ENCODE measurements at places on chromosomes 12 and 14.
A peak's percentile ranks its signal among the peaks of the same experiment; 100 is the strongest.

GRCh38 chr12:40225984-40226602 lies 1.3 kb downstream of the LRRK2 start:
- DNase-seq, result no peak

GRCh38 chr12:53828598-53828997 lies 76.8 kb upstream of the CISTR start:
- no peak for DNase-seq

DNA sequence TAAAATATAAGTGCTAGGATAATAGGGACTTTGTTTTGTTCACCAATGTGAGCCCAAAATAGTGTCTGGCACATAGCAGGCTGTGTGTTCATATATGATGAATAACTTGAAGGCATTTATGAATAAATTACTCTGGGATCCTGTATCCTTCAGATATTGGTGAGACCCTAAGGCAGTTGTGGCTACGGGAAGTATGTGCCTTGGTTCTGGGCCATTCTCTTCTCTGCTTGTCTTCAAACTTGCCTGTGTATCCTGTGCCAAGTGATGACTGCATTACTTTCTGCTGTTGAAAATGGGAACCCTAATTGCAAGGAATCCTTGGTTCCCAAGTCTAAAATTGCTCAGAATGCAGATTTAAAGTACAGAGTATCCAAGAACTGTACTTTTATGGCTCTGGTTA lies 67.6 kb upstream of the KTN1 start:
- DNase-seq, result no peak

DNA sequence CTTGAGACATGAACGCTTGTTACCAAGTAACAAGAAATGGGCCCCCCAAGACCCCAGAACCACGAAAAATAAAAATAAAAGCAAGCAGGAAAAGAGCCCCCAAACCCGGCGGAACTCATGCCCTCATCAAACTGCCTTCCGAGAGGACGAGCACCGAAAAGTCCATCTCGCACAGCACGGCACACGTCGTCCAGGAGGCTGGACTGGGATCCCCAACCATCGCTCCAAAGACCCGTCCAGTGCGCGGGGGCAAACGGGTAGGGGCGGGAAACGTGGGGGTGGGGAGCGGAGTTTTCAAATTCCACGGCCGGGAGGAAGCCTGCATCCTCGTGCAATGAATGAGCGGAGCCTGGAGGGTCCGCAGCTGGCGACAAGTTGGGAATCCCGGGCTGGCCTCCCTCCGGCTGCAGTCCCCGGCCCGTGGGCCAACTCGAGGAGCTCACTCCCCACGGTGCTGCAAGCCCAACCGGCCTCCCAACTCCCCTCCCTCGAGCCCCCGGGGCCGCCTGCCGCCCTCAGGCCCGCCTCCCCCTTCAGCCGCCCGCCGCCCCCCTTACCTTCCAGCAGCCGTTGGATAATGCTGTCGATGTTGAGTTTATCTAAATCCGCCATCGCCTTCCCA lies 484 bp downstream of the PPP1CC start:
- no peak for DNase-seq

- DNase-seq, result no peak
These were observed 99.2 kb upstream of the RTL1 start for GRCh38 chr14:101002738-101003137.

DNA sequence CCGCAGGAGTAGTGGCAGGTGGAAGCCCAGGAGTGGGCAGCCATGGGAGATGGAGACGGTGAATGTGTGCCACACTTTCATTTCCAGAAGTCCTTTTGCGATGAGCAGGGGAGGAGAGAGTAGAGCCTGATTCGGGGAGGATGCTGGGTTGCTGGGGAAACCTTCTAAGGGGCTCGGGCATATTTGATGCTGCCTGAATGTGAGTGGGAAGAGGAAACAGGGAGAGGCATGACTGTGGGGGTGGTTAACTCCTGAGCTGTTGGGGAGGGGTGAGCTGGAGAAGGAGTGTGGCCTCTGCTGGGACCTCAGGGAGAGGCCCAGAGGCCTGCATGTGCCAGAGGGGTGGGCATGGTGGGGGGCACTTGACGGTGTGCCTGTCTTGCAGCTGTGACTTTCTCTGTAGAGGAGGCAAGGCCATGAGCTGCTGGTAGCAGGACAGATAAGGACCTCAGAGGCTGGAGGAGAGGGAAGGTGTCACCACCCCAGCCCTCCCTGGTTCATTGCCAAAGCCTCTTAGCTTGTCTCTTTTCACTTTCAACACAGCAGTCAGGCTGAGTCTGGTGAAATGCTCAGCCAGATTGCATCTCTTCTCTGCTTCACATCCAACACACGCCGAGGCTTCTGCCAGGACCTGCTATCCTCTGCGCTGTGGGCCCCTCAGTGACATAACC lies 11.4 kb downstream of the GLT1D1 start:
- DNase-seq, result peak; percentile 52

- no peak for DNase-seq
These were observed 76.1 kb upstream of the DYRK2 start for GRCh38 chr12:67572492-67572891.

GRCh38 chr14:67703997-67704396 lies 2.3 kb downstream of the RDH12 start:
- no peak for DNase-seq
